ENCODE measurements at places on chromosomes 3 and 15.

- no peak for DNase-seq
Measured at GRCh38 chr3:179184826-179185225, 36.7 kb downstream of the PIK3CA start.

- DNase-seq = peak; percentile 67
Measured at GRCh38 chr3:119352863-119353527, 58.8 kb downstream of the ARHGAP31 start.

- no peak for DNase-seq
Measured at GRCh38 chr3:116097226-116097625, 348.1 kb downstream of the LSAMP start.

DNA sequence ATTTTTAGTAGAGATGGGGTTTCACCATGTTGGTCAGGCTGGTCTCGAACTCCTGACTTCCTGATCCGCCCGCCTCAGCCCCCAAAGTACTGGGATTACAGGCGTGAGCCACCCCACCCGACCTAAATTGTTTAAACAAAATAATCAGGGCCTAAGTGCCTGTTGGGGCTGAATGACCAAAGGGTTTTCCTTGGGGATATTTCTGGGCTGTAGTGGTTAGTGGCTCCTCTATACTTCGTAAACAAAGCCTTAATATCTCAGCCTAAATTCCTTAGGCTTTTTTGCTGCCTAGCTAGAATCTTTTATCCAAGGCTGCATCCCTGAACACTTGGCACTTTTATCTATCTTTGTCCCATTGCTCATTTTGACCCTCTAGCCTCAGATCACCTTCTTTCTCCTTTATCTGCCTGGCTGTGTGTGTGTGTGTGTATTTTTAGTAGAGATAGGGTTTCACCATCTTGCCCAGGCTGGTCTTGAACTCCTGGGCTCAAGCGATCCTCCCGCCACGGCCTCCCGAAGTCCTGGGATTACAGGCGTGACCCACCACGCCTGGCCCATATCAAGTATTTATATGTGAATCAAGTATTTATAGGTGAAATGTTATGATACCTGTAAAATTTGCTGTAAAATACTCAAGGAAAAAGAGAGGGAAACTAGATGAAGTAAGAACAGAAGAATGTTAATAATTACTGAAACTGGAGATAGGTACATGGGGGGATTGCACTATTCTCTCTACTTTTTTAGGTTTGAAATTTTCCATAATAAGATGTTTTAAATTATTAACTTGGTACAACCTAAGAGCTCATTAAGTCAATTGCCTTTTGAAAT, 1.8 kb downstream of the NUSAP1 start:
- DNase-seq = peak; percentile 43

GRCh38 chr3:39870706-39871105, 61.3 kb downstream of the MYRIP start:
- DNase-seq = no peak

- no peak for DNase-seq
Measured at GRCh38 chr3:23580096-23580713, 225.6 kb upstream of the UBE2E1 start.

DNA sequence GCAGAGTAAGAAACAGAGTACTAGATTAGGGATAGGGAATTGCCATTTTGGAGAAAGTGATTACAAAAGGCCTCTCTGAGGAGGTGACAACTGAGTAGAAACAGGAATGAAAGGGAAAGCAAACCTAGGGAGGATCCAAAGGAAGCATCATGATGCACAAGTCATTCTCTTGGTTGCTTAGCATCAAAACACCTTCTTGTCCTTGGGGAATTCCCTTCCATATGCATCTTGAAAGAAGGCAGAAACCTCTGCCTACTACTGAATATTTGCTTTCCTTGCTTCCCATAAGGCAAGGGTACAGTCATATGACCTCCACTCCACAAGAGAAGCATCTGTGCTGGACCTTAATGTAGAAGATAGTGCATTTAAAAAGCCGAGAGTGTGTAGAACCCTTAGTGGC, 24.1 kb downstream of the GABPB1 start:
- DNase-seq = no peak

- DNase-seq = no peak
Measured at GRCh38 chr15:100191161-100191560, 150.6 kb downstream of the ADAMTS17 start.

GRCh38 chr3:71238355-71238757, 345.2 kb downstream of the FOXP1 start:
- DNase-seq = no peak

DNA sequence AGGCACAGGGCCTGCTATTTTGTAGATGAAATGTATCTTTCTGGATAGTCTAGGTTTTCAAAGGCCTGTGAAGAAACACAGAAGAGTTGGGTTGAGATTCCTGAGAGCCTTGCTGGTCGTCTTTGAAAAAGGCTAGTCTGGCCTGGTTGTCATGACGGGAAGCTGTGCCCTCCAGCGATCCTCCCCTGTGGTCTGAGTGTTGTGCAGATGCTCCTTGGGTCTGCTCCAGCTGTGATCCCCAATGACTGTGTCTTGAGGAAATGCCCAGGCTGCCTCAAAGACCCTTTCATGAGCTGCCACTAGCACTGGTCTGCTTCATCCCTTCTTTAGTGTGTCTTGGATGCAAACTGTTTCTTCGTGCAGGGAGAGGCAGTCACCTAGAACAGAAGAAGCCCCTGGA, 111.0 kb upstream of the SYNPR start:
- DNase-seq = no peak

- no peak for DNase-seq
Measured at GRCh38 chr3:86989611-86990010, 1.3 kb downstream of the VGLL3 start.

DNA sequence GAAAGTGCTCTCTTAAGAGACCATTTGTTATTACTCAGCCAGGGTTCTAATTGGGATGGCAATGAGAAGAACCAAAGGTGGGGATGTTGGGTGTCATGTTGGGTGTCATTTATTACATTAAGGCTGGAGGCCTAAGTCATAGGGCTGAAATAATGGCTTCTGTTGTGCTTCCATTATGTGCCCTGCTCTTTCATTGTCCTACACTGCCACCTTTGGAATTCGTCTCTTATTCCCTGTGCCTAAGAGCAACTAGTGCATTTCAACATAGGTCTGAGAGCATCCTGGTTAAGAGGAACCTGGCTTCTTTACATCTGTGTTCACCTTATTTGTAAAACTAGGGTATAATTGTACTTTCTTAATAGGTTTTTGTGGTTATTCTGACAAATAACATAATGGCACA, 32.2 kb downstream of the RIOX2 start:
- DNase-seq = peak; percentile 29

All from KBM-7 (cell line).